Suppressor macrophage treated with lipopolysaccharide for 4 hours (primary cell): ENCODE measurements at places on chromosomes 7 and 10.

- peak; percentile 42 for DNase-seq
Observed at GRCh38 chr10:92208157-92208720, 82.6 kb downstream of the CPEB3 start.

- DNase-seq = no peak
Observed at GRCh38 chr10:78252286-78252685, 218.6 kb downstream of the RPS24 start.

GRCh38 chr10:28704464-28705161, 27.3 kb downstream of the BAMBI start:
- no peak for DNase-seq

GRCh38 chr10:76954838-76955237, 682.8 kb downstream of the KCNMA1 start:
- no peak for DNase-seq

- DNase-seq = no peak
Observed at GRCh38 chr7:34042406-34042805, 137.1 kb downstream of the BMPER start.
